ENCODE measurements at places on chromosomes 3 and 15.

DNA sequence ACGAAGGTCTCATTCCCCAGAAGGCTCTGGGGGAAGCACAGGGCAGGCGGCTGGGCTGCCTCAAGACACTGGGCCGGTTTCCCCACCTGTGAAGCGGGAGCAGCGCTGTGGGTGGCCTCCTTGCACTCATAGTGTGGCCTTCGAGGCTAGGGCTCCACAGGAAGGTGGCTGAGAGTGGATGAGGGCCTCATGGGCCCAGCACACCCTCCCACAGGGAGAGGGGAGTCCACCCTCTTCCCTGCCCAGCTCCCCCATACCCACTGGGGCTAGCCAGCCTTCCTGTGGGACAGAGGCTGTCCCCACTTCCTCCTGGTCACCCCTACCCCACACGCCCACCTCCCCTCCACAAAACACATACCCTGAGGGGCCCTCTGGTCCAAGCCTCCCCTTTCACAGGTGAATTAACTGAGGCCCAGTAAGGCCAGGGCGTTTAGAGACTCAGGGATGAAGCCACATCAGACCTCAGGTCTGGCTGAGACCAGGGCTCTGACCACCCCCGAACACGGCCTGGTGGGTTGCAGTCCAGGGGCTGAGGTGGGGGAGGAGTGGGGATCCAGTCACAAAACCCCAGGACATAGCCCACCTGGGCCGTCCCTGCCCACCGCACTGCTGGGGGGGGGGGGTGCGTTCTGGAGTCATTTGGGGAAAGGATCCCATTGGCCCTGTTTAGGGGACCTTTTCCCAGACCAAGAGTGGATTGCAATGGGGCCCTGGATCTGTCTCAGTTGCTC lies 1.1 kb downstream of the ANPEP start:
- DNase-seq, result no peak

- DNase-seq, result no peak
These were observed 20.2 kb upstream of the GPX1 start for GRCh38 chr3:49378249-49378895.

DNA sequence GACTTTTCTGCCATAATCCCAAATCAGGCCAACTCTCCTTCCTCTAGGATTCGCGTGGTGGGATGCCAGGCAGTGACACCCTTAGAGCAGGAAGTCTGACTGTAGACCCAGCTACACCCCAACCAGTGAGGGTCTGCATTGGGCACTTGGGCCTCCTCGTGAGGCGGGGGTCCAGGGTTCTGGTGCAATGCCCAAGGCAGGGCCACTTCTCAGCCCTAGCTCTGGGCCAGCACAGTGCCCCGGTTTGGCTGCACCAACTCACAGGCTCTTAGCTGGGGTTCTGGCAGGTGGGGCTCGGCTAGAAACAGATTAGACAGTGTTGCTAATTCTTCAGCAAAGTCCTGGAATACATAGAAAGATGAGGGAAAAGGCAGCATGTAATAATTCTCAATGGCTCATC lies 12.7 kb downstream of the CDAN1 start:
- DNase-seq, result no peak

DNA sequence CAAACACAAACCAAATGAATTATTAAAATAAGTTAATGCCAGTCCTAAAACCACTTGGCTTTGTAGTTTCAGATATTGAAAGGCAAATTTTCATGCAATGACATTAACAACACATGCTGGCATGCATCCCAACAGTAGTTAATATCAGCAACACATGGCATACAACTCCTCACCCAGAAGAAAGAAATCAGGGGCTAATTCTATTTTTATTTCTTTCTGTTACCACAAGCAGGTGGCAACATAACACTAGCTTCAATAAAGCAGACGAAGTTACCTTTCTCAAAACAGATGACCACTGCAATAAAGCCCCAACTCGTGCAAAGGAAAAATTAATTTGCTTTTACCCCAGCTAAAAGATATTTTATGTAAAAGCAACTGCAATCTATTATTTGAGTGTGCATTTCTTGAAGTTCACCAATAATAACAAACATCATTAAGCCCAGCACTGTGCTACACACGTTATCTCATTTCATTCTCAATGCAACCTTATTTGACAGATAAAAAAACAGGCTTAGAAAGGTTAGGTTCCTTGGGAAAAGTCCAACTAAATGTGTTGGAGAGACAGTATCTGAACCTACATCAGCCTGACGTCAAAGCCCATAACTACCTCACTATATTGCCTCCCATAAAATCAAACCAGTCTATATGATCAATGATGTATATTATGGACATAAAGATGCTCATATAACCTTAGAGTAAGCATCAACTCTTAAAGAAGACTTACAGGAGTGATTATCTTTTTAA lies 2.8 kb downstream of the TOP2B start:
- no peak for DNase-seq

GRCh38 chr15:60652870-60653269 lies 173.9 kb upstream of the ICE2 start:
- DNase-seq, result no peak

GRCh38 chr3:141039589-141039988 lies 11.6 kb upstream of the SPSB4 start:
- no peak for DNase-seq

DNA sequence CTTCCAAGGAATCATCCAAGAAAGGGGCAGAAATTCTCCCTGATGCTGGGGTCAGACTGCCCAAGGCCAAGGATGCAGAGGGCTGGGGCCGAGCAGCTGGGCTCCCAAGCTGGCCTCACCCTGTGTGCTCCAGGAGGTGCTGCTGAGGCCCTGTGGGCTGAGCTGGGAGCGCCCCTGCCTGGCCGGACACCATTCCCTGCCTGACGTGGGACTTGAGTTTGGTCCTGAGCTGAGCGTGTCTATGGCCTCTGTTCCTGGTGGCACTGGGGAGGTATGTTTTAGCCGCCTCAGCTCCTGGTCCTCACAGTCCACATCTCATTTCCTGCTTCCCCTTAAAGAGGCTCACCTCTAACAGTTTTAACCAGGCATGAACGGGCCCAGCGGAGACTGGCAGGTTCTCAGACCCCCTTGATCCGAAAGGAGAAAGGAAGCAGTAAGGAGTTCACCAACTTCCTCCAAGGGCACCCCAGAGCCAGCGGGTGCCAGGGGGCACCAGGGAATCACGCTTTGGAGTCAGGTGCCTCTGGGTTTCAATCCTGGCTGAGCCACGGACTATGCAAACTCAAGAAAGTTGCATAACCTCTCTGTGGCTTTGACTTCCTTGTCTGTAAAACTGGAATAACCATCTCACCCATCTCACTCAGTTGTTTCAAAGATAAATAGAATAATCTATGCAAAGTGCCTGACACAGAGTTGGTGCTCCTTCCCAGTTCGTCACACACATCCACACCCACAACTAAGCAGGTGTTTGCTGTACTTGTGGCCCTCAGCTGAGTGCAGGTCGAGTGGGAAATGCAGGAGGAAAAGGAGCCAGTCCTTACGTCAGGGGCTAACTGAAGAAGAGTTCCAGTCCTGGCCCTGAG lies 48.6 kb downstream of the SLC12A8 start:
- peak; percentile 78 for DNase-seq

- no peak for DNase-seq
These were observed 11.9 kb upstream of the C3orf38 start for GRCh38 chr3:88137836-88138235.

- no peak for DNase-seq
These were observed 10.6 kb downstream of the TP63 start for GRCh38 chr3:189641776-189642175.

DNA sequence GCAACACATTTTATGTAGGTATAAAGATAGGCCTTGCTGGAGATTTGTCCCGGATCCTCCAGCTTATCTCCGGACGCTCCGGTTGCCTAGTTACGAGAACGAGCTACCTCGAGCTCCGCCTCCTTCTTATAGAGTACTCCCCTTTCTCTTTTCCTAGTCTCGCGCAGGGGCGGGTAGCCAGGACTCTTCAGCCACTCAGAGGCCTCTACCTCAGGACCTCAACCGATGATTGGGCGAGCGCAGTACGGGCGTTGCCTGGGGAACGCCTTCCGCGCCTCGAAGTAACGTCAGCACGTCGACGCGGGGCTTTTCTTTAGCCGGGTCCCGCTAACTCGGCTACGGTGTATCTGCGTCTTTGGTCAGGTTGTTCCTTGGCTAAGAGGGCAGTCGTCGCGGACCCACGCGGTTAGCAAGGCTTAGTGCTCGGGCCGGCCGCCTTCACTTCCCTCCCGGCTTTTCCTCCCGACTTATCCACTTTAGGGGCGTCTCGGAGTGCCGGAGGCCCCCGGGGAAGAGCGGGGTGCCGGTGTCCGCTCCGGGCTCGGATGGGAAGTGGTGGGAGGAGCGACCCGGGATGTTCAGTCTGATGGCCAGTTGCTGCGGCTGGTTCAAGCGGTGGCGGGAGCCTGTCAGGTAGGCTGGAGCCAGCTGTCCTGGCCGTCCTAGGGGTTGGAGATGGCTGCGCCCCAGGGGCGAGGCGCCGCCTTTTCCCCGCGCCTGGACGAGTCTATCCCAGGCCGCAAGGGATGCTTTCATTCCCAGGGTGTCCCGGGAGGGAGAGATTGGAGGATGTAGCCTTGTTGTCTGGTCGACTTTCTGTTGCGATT lies at the start of gene ARL13B:
ARL13B (plus strand) TSS at position 306 of the 827 bp plus-strand sequence; CDS start at position 575, 269 bp downstream.
- DNase-seq, result peak; percentile 98

GRCh38 chr3:169054471-169054870 lies 609.0 kb downstream of the MECOM start:
- DNase-seq, result no peak

- peak; percentile 19 for DNase-seq
These were observed 70.7 kb downstream of the ANXA2 start for GRCh38 chr15:60326824-60327654.

GRCh38 chr3:78881501-78881900 lies 886.3 kb downstream of the ROBO1 start:
- DNase-seq, result no peak

DNA sequence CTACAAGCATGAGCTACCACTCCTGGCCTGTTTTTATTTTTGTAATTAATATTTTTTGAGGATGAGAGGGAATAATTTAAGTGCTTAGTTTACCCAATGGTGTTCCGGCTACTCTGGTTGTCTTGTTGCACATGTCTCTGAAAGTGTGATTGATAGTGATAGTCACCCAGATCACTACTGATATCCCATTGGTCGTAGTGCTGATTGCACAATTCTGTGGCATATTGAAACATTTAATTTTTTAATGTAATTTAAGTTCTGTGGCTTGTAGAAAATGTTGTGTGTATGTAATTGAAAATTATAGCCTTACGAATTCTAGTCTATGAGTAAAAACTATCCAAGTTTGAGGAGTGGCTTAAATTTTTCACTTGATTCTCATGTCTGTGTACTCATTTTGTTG lies 11.9 kb downstream of the ARIH2 start:
- DNase-seq, result no peak

- no peak for DNase-seq
These were observed 14.3 kb downstream of the IGDCC4 start for GRCh38 chr15:65408324-65409035.

GRCh38 chr3:30297112-30297511 lies 309.3 kb upstream of the TGFBR2 start:
- DNase-seq, result no peak

GRCh38 chr3:81268526-81268925 lies 492.9 kb downstream of the GBE1 start:
- DNase-seq, result no peak

GRCh38 chr3:195073866-195074860 lies 196.8 kb downstream of the XXYLT1 start:
- no peak for DNase-seq

GRCh38 chr3:37707428-37708372 lies 154.0 kb upstream of the CTDSPL start:
- no peak for DNase-seq

- peak; percentile 54 for DNase-seq
These were observed 6.3 kb upstream of the EOMES start for GRCh38 chr3:27728195-27729087.

GRCh38 chr3:168322941-168323340 lies 227.2 kb upstream of the GOLIM4 start:
- DNase-seq, result no peak

DNA sequence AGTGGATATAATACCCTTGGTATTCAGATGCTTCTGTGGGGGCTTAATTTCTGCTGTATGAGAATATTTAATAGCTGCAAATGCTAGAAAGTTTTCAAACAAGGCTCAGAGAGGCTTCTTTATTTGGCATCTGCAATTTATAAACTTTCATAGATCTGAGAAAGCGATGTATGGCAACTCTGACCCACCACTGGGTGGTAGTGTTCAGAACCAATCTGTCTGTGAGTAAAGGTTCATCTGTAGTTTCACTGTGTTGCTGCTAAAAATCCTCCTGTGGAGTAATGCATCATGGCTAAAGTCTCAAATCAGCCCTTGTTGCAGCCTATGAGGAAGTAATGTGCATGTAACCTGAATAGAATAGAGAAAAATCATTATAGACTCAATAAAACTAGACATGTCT lies 47.4 kb downstream of the CLSTN2 start:
- DNase-seq, result no peak

GRCh38 chr3:146033950-146034349 lies 127.0 kb downstream of the PLOD2 start:
- no peak for DNase-seq

DNA sequence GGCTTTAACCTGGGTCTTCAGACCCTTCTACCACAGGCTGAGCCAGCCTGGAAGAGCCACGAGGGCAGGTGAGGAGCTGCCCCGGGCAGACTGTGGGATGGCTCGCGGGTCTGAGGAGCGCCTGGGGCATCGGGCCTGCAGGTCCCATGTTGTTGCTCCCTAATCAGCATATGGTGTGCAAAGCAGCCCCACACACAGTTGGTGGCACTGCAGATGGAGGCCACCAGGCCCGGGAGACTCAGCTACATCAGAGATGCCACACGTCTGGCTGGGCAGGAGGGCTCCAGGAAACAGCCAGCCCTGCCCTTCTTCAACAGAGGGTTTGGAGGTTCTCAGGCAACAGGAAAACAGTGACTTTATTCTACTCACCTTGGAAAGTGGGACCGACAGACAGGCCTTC lies 63.9 kb downstream of the XXYLT1 start:
- no peak for DNase-seq

GRCh38 chr15:51737522-51738305 lies at the start of gene LYSMD2:
Gene LYSMD2 (minus strand): TSS chr15:51737655. CDS start chr15:51737622, 33 bp downstream.
- DNase-seq, result peak; percentile 45

GRCh38 chr3:47885168-47885567 lies 82.2 kb downstream of the DHX30 start:
- no peak for DNase-seq

- no peak for DNase-seq
These were observed 4.0 kb upstream of the ZNF639 start for GRCh38 chr3:179318876-179319275.

GRCh38 chr3:112372396-112372795 lies 39.4 kb downstream of the CD200 start:
- no peak for DNase-seq

- no peak for DNase-seq
These were observed 125.6 kb downstream of the PLOD2 start for GRCh38 chr3:146035366-146035765.

GRCh38 chr15:52383100-52383588 lies 87.5 kb upstream of the MYO5C start:
- no peak for DNase-seq

DNA sequence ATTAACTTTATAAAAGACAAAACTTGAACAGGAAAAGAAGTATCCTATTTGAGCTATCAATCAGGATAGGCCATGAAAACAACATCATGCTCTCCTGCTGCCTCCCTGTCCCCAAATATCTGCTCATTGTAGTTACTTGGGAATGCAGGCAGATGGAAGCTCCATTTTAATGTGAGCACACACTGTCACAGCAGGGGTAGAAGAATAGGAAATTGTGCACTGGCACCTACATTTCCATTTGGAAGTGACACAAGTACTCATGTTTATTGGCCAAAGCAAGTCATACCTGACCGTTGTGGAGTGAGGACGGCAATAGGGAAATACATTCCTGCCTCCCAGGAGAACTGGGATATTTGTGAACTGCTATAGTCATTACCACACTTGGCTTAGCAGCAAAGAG lies 52.4 kb downstream of the ASTE1 start:
- DNase-seq, result no peak
